ENCODE measurements at places on chromosomes 2 and 18.

DNA sequence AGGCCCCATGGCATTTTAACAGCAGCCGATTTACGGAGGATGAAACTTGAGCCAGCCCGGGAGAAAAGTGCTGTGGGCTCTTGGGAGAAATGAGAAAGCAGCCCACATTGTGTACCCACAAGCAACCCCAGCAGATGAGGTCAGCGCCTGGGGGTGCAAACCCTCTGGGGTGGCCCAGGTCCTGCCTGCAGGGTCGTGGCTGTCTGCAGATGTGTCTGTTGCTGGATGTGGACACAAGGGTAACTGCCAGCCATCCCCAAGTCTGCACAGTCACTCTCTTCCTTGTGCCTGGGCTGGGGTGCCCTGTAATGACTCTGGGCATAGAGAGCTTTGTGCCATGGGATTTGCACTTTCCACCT, 170.8 kb downstream of the PRKCE start:
- DNase-seq = no peak

- no peak for DNase-seq
These were observed 24.8 kb downstream of the TTC27 start for GRCh38 chr2:32652555-32653209.

DNA sequence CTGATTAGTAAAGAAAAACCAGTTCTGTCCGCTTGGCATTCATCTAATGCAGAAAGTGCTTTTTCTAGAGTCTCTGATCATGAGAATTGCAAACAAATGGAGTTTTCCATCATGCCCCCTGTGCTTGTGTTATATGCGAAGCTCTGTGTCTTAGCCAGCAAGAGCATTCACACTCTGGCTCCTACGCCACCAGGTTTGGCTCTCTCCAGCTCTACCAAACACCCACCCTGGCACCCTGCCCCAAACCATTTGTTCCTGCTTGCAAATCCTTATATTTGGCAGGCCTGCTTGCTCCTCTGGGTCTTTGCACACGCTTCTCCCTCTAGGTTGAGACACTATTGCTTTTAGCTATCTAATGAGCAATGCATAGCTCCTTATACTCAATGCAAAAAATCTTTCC, 204.1 kb upstream of the CYRIA start:
- DNase-seq = no peak

DNA sequence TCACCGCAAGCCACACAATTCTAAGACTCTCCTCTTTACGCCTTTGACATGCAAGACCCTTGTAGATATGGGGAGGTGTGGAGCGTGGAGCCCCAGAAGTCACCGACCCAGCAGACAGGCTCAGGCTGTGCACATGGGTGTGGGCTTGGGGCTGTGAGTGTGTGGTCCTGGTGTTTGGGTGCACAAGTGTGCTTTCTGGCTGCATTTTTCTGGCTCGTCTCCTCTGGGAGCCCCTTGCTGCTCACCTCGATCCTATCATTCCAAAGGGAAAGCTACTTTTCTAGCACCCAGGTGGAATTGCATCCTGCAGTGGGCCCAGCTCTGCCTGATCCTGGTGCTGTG, 143.0 kb downstream of the ACOXL start:
- no peak for DNase-seq
